Fibroblast of skin of scalp (primary cell): ENCODE measurements at places on chromosomes 5 and 9.

GRCh38 chr9:135073081-135073740 is 14.3 kb upstream of the OLFM1 start:
- no peak for DNase-seq

DNA sequence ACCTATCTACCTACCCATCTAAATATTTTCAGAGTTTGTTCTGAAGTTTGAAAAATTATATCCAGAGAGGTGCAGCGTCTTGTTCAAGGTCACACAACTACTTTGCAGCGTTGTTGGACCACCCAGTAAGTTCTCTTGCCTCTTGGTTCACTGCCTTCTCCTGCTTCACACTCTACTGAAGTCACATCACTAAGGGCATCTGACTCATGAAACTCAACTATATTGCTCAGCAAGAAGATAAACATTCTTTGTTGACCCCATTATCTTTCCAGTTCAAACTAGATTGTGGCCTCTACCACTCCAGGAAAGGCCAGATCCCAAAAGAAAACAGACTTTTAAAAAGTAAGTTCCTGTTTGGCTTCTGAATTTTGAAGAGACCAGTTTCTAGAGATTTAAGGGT is 326.9 kb downstream of the SLIT3 start:
- DNase-seq = peak; percentile 64

- no peak for DNase-seq
These were observed 1225.2 kb downstream of the PTPRD start for GRCh38 chr9:9387511-9388115.

DNA sequence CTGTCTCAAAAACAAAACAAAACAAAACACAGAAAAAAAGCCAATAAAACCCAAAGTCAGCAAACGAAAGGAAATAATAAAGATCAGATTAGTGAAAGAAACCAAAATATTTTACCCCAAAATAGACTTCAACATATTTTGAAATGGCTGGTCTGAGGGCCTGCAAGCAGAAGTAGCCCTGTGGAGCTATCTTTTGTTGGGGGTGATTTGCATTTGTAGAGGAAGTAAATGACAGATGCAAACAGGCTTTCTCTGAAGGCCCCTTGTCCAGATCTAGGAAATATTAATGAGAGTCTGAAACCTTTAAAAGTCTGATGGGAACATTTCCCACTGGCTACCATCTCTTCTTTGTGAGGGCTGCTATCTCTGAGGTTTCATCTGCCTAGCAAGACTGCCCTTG is 74.0 kb downstream of the GCNT4 start:
- DNase-seq = no peak

DNA sequence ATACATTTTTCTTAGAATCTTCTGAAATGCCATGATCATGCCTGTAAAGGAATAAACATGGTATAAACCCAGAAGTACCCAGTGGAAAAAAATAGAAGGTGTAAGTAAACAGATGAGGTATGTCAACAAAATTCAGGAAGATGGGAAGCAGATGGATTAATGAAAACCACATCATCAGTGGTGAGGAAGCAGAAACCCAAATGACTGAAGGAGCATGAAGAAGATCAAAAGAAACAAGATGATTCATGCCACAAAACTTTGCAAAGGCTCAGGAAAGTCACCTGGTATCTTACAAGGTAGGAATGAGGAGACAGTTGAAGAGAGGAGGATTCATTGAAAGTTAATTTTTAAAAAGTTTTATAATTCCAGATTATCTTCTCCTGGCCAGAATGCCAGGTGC is 132.8 kb upstream of the PAPPA start:
- no peak for DNase-seq

GRCh38 chr9:19161257-19162025 is 34.1 kb upstream of the PLIN2 start:
- DNase-seq = peak; percentile 79

GRCh38 chr9:93825348-93826115 is 129.6 kb downstream of the BARX1 start:
- no peak for DNase-seq

DNA sequence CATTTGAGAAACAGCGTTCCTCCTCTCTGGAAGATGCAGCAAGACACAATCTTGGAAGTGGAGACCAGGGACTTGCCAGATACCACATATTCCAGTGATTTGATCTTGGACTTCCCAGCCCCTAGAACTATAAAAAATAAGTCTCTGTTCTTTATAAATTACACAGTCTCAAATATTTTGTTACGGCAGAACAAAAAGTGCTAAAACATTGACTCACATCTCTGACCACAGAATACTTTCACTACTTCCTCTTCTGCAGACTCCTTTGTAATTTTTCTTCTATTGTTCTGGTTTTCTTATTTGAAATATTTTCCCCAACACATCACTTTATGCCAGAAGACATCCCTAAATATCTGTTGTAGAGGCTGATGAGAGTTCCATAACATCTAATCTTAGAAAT is 706.1 kb upstream of the CDH18 start:
- no peak for DNase-seq

- DNase-seq = no peak
These were observed 82.3 kb downstream of the CEMIP2 start for GRCh38 chr9:71685988-71686387.

- DNase-seq = no peak
These were observed 18.2 kb downstream of the ADRB2 start for GRCh38 chr5:148844433-148845280.

- no peak for DNase-seq
These were observed 9.6 kb upstream of the PAPPA start for GRCh38 chr9:116144038-116144437.

GRCh38 chr5:96978812-96979449 is 43.1 kb downstream of the LNPEP start:
- DNase-seq = peak; percentile 65

DNA sequence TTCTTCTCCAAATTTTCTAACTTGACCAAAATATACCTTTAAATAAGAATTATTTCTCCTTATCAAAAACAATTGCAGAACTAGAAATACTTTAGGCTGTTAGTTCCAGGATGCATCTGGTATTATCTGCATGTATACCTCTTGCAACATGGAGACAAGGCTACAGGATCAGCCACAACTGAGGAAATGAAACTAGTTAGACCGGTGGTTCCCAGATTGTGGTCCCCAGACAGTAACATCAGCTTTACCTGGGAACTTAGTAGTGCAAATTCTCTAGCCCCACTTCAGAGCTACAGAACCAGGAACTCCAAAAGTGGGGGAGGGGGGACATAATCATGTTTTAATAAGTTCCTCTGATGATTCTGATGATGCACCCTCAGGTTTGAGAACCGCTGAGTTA is 61.6 kb upstream of the C9orf72 start:
- no peak for DNase-seq

DNA sequence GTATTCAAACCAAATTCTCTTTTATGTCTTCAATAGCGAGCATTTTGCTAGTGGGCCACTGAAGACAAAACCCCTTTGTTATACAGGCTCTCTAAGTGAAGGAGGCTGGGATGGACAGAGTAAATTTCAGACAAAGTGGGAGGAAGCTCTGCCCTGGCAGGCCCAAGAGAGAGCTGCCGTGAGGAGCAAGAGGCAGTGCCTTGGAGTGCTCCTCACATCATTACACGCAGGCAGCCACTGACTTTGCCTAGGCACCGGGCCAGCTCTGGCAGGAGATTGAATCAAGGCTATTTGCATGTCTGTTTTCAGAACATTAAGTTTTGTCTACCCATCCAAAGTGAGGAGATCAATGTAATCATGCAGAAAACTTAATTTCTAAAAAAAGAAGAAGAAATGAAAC is 167.7 kb downstream of the CCDC192 start:
- DNase-seq = peak; percentile 24

DNA sequence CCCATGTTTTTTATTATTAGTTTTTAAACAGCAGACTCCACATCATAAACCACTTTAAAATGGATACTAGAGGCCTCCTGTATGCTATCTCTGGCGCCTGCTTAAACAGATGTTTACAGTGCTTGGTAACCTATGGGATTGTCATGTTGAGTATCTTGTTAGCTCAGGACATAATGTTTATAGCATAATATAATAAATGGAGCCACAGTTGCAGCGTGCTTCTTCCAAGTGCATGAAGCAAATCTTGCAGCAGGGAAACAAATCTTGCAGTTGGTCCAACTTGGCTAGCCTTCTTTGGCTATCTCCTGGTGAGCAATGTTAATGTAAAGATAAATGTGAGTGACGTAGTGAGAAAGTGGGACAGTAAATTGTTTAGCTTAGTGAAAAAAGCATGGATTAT is 2.8 kb downstream of the GHR start:
- no peak for DNase-seq

GRCh38 chr9:120608421-120608820 is 28.5 kb upstream of the CDK5RAP2 start:
- DNase-seq = no peak

DNA sequence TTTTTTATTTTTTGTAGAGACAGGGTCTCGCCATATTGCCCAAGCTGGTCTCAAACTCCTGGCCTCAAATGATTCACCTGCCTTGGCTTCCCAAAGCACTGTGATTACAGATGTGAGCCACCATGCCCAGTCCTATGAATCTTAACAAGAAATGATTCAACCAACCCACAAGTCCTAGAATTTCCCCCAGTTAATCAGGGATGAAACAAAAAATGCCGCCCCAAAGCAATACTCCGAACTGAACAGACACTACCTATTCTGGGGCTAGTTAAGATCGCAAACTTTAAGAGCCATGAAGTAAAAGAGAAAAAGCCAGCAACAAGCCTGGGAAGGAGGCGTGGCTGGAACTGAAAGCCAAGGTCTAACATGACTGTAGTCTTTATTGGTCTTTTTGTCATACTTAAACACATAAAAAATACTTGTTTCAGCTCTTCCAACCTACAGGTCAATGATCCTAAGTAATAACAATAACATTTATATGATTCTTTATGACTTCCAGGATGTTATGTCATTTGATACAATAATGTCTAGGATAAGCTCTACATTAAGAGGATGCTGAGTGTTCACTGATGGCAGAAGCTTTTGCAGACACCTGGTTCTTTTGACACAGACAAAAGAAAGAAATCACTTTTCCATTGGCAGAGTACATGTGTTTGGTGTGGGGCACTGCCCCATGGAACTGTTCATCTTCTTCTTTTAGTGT is 361.1 kb upstream of the TLE4 start:
- no peak for DNase-seq

DNA sequence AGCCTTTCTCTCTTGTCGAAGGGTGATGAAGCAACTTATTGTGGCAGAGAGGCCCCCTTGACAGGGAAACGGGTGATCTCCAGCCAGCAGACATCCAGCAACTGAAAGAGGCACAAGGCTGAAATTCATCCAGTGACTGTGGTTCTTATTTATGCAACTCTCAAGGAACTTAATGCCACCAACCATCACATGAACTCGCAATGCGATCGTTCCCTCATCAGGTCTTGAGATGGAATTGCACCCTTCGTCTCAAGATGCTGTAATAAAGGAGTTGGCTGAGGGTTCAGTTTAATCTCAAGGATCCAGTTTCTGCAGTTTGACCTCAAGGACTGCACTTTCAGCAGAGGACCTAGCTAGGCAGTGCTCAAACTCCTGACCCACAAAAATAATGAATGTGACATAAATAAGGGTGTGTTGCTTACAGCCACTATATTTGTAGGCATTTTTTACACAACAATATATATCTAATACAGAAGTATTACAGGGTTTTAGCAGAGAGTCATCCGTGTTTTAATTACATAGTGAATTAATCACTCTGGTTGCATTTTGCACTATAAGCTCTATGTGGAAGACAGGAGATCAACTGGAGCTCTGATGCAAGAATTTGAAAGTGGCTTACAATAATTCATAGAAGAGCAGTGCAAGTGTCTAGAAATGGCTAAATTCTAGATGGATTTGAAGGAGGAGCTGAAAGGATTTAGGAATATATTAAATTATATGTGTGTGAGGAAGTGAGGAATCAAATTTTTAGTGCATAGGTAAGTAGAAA is 957.8 kb upstream of the CTNND2 start:
- DNase-seq = no peak

GRCh38 chr9:129437626-129438323 is 183.1 kb downstream of the C9orf50 start:
- no peak for DNase-seq

GRCh38 chr5:15737036-15737821 is 237.2 kb downstream of the FBXL7 start:
- no peak for DNase-seq

DNA sequence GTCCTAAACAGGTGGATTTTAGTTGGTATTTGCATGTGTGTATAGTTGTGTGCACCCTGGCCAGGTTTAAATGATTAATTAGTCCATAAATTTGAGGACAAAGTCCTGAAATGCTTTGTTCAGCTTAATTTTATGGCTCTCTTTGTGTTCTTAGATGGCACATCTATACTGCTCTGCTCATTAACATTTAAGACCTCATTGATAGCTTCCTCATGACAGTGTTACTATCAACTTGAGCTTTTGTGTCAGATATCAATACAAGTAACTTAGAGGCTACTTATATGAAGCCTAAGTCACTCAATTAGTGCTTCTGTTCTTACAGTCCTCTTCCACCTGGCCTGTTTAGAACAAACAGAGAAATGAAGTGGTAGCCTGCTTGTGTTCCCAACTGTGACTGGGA is 240.9 kb downstream of the TRPM3 start:
- no peak for DNase-seq

DNA sequence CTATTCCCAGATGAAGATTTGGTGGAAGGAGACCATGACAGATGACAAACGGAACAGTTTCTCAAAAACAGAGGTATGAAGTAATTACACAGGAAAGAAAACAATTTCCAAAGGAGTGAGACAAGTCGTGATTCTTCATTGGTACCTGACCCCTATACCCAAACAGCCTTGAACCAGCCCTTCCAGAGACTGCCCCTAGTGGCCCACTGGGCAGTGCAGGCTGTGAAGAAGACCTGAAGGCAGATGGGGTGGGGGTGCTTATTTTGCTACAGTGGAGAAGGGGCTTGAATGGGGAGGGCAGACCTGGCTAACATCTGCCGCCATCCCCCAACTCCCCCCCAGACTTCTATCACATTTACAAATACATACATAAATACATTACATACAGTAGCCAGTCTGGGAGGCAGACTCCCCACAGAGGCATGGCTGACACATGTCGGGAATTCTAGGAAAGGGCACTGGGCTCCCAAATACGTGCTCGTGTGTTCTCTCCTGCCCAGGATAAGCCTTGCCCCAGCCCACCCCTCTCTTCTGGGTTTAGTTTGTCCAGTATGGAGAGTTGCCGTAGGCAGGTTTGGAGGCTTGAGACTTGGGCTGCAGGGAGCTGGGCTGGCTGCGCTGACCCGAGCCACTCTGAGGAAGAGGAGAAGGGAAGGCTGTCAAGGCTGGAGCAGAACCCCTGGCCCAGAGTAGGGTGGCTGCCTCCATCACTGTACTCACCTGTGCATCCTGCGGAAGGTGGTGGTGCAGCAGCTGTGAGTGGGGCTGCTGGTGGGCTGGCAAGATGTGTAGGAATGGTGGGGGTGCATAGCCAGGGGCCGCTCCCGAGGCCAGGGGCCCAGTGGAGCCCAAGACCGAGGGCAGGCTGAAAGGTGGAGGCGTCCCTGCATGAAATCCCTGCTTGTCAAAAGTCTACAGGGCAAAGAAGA is 105.3 kb downstream of the UBE2R2 start:
- peak; percentile 24 for DNase-seq
